Stimulated activated CD8-positive, alpha-beta memory T cell treated with anti-CD3 and anti-CD28 coated beads, Interleukin-4, amount 100 ng/mL, for 48 hours (primary cell): ENCODE measurements at places on chromosomes 16 and 17.

DNA sequence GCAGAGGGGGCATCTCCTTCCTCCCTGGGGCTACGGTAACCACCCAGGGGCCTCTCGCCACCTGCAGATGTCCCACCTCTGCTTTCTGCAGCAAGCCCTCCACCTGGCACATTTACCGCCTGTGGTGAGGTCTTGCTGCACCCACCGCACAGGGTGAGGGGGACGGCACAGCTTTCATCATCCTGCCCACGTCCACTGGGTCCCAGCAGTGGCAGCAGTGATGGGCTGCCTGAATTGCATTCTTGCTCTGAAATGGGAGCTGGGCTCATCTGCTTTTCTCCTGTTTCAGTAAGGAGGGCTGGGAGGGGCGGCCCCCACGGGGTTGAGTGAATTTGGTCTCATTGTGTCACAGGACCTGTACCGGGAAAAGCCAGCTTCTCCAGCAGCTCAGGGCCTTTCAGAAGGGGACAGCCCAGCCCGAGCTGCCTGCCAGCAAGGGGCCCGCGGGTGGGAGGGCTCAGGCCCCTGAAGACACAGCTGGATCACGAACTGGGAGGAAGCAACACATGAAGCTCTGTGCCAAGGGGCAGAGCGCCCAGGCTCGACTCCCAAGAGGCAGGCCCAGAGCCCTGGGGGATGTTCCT is 12.7 kb downstream of the DNAAF8 start:
- DNase-seq: no peak

- DNase-seq: peak; percentile 64
Measured at GRCh38 chr16:16861546-16861945, 482.6 kb downstream of the NPIPA7 start.

DNA sequence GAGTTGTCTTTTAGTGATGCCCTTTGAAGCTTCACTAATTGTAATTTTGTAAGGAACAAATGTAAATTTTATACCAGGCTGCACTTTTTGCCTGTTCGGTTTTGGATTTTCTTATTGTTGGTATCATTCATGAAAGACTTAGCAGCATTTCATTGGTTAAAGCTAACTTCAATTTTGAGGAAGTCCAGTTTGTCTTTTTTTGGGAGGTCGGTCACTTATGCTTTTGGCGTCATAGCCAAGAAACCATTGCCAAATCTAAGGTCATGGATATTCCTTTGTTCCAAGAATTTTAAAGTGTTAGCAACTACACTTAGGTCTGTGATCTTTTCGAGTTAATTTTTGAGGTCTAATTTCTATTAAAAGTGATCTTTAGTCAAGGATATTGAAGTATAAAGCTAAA is 77.1 kb downstream of the PRKCA start:
- DNase-seq: no peak

DNA sequence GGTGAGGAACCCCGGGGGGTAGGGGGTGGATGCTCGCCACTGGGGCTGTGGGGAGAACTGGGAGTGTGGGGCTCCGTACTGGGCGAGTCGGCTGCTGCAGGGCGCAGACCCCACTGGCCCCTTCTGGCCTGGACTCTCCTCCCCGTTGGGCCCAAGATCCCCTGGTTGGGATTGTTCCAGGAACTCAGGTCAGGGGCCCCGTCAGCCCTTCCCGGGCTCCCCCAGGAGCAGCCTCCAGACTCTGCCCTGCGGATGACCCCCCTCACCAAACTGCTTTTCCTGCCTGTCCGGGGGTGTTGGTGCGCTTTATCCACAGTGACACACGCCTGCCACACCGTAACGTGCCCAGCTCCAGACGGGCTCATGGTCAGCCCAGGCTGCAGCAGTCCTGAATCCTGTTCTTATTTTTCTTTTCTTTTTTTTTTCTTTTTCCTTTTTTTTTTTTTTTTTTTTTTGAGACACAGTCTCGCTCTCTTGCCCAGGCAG is 21.1 kb downstream of the CENPX start:
- no peak for DNase-seq

DNA sequence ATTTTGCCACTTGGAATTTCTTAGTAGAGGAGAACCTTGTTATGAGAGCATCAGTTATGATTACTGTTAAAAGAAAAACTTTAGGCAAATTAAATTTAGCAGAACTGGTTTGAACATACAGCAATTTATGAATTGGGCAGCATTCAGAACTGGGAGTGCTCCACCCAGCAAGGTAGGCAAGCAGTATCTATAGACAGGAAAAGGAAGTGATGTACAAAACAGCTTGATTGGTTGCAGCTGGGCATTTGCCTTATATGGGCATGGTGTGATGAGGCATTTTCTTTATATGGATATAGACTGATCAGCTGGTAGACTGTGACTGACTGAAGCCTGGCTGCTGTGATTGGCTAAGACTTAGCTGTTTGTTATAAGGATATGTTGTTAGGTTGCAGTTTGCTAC is 17.6 kb upstream of the CYLD start:
- DNase-seq: no peak

GRCh38 chr17:61490540-61490975 is 38.3 kb downstream of the TBX4 start:
- no peak for DNase-seq

DNA sequence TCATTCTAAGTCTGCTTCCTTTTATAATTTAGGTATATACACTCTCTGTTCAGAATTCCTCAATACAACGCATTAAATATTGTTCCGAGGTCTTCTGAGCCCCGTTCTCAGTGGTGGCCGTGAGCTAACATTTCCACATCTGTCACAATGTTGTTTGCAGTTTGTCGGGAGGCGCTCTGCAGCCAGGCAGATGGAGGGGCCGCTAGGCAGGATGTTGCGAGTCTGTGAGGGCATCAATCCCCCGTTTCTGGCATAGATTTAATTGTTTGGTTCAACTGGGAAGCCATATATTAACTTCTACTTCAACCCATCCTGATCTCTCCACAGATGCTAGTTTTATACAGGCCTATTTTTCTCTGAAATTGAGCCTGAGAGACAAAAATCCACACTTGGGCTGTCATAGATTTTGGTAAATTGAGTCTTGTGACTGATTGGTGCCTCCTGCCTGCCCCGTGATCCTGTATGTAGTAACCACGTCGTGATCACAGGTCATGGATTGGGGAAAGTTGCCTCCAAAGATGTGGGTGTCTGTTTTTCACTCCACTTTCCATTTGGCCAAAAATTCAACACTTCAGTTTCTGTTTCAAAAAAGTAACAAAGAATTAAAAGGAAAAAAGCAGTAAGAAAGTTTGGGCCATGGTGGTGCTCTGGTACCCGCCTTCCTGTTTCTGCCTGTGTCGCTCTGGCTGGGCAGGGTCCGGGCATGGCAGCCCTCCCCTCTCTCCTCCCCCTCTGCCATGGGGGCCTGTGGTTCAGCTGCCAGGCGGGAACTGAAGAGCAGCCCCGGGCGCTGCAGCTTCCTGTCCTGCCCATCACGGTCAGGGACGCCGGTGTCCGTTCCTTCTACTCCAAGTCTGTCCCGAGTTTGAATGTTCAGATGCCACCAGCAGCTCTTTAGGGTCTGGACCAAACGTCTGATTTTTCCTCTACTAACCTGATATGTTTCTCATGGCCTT is 41.5 kb downstream of the RPTOR start:
- no peak for DNase-seq

DNA sequence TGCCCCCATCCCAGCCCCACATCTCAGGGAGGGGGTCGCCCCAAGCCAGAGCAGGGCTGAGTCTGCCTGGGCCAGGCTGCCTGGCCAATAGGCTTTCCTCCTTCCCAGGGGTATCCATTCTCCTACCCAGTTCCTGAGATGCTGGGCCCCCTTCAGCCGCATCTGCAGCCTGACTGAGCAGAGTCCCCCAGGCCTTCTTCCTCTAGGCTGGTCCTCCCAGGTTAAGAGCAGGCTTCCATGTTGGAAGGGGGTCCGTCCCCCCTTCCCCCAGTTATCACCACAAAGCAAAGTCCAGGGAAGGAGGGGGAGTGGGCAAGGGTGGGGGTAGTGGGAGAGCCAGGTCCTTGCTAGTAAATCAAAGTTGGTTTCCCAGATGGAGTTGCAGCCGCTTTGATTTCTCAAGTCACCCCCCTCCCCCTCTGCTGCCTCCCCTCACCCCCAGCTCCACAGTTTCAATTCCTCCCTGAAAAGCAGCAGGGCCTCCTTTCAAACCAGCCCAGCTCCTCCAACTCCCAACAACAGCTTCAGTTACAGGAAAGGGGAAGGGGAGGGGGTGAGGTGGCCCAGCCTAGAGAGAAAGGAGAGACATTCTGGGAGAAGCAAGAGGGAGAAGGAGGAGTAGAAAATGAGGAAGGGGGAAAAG is 9.5 kb upstream of the FZD2 start:
- no peak for DNase-seq

- no peak for DNase-seq
Measured at GRCh38 chr16:11386054-11386680, 40.9 kb downstream of the RMI2 start.

GRCh38 chr17:75288770-75289114 is 491 bp downstream of the SLC25A19 start:
- peak; percentile 63 for DNase-seq

DNA sequence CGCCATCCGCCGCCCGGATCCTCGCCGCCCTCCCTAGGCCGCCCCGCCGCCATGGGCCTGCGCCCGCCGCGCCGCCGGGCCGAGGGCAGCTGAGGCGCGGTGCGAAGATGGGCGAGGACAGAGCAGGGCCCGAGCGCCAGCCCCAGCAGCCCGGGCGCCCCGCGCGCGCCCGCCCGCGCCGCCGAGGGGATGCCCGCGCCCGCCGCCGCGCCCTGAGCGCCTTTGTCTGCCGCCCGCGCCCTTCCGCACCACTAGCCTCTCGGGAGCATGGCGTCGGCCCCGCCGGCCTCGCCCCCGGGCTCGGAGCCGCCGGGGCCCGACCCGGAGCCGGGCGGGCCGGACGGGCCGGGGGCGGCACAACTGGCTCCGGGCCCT is 278 bp downstream of the RAB11FIP3 start:
- DNase-seq: no peak

DNA sequence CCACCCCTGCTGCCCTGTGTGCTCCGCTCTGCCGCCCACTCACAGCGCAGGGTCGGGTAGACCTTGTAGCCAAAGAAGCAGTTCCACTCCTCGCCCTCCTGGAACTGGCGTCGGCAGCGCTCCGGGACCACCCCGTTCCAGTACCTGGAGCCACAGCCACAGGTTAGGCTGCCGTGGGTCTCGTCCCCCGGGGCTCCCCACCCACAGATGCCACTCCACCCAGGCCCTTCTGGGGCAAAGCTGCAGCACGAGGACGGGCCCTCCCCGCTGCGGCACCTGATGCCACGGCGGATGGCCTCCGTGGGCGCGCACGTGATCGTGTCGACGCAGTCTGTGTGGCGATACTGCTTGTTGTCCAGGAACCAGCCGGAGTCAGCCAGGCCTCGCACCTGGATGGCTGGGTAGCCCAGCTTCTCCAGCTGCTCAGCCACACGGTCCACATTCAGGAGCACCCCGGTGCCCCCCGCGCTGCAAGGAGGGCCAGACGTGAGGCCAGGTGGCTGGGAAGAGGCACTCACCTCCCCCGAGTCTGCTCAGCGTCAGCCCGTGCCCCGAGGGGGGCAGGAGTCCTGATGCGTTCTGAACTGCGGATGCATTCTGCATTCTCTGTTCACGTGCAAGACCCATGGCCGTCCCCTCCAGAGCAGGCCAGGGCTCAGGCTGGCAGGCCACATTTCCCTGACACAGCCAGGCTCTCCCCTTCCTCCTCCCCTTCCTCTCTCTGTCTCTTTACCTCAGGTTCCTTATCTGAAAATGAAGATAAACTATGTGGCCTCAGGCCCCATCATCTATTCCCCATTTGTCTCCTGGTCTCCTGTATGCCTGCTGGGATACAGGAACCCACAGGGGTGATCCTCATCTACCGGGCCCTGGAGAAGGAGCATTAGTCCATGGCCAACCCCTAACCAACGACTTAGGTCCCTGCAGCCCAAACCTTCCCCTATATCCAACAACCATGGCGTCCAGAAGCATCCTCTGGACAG is 4.1 kb downstream of the NOTUM start:
- DNase-seq: no peak

DNA sequence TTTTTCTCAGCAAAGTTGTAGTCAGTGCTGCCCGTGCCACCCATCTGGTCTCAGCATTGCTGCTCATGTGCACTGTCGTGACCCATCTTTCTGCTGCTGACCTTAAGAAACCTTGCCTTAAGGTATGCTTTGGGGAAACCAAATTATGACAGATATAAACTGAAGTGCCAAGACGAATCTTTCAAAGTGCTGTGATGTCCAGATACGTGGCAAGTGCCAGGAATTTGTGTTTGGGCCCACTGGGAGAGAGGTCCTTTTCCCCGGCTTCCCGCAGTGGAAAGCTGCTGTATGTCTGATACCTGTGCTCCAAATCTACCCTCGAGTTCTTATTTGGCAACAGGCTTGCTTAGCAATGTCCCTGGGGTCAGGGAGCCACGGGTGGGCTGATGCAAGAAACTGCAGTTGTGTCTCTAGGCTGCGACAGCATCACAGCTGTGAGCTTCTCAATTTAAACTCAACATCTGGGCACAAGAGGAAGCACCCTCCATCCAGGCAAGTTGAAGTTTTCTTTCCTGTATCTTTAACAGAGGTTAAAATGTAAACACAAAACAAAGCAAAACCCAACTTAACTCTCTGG is 30.3 kb upstream of the TOX3 start:
- no peak for DNase-seq

GRCh38 chr16:62831235-62831850 is 795.1 kb upstream of the CDH8 start:
- DNase-seq: no peak

DNA sequence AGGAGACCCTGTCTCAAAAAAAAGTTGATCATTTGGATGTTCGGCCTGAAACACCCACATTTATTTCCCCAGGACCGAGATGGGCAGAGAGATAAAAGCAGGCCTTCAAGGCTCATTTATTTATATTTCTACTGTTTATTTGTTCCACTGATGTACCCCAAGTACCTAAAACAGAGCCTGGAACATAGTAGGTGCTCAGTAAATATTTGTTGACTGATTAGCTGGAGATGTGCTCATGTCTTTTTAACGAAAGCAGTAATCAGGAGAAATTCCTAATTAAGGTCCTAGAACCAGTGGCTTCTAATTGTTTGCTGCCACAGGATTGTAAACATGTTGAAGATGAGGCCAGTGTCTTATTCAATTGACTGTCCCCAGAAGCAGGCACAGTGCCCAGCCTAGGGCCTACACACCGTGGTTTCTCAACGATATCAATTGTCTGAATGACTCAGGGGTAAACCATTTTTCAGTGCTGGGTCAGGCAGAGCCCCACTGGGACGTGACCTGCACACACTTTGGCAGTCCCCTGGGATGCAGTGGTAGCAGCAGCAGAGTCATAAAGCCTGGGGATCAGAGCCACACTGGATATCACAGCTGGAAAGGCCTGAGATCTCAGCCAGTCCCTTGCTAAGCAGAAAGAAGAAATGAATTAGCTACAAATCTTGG is 34.8 kb downstream of the SOST start:
- no peak for DNase-seq

GRCh38 chr17:14072881-14073280 is 3.6 kb downstream of the COX10 start:
- no peak for DNase-seq

- no peak for DNase-seq
Measured at GRCh38 chr17:31156326-31156725, 61.5 kb downstream of the NF1 start.

GRCh38 chr16:14015948-14016347 is 55.2 kb upstream of the MRTFB start:
- DNase-seq: no peak
